Motor neuron (in vitro differentiated cells): ENCODE measurements at places on chromosomes 3 and 15. TPM values are rescaled to one million over a fixed set of nuclear protein-coding genes. Genes with fewer than 3 reads are reported as not detected.

DENND6A gene
- total RNA-seq, result 17.0 and 20.1 TPM in 2 replicates

MAGI1 gene
- 50.6 and 60.8 TPM in 2 replicates for total RNA-seq

RBP2 gene
- 1.3 and 3.3 TPM in 2 replicates for total RNA-seq

CHRD gene
- 17.0 and 17.5 TPM in 2 replicates for total RNA-seq

SERPINI2 gene
- 1.2 TPM in 1 of 2 replicates, not detected in the other for total RNA-seq

CCDC54 gene
- total RNA-seq, result 6.8 and 9.2 TPM in 2 replicates

GPR156 gene
- total RNA-seq, result 1.00 and 1.0 TPM in 2 replicates

DAPK2 gene
- 4.1 and 5.6 TPM in 2 replicates for total RNA-seq

RBM6 gene
- 52.4 and 65.8 TPM in 2 replicates for total RNA-seq

CMTM7 gene
- total RNA-seq, result 1.2 and 1.3 TPM in 2 replicates

ARNT2 gene
- total RNA-seq, result 25.1 and 27.9 TPM in 2 replicates

ADAM10 gene
- 52.7 and 53.9 TPM in 2 replicates for total RNA-seq

SLC22A13 gene
- total RNA-seq, result 0.27 and 0.67 TPM in 2 replicates

BCHE gene
- 36.6 and 38.6 TPM in 2 replicates for total RNA-seq

HESX1 gene
- total RNA-seq, result 1.9 and 2.9 TPM in 2 replicates

XPC gene
- total RNA-seq, result 93.7 and 94.0 TPM in 2 replicates

B3GALNT1 gene
- total RNA-seq, result 17.8 TPM in 2 replicates

SNX22 gene
- total RNA-seq, result 4.3 and 5.0 TPM in 2 replicates

FOXB1 gene
- 0.66 TPM in 1 of 2 replicates, not detected in the other for total RNA-seq

AP3B2 gene
- total RNA-seq, result 2.5 and 5.2 TPM in 2 replicates

SPATA12 gene
- 0.29 and 0.41 TPM in 2 replicates for total RNA-seq

SAMD7 gene
- 0.27 TPM in 1 of 2 replicates, not detected in the other for total RNA-seq

PDZRN3 gene
- 24.2 and 24.8 TPM in 2 replicates for total RNA-seq

KLHL25 gene
- total RNA-seq, result 9.4 and 9.5 TPM in 2 replicates

CHRNA7 gene
- 1.4 and 1.9 TPM in 2 replicates for total RNA-seq

FGF7 gene
- 0.83 and 1.5 TPM in 2 replicates for total RNA-seq

INSYN1 gene
- 31.7 and 36.7 TPM in 2 replicates for total RNA-seq

SPTSSB gene
- total RNA-seq, result 2.1 and 7.4 TPM in 2 replicates

MOBP gene
- total RNA-seq, result 0.26 and 0.32 TPM in 2 replicates

PLCL2 gene
- total RNA-seq, result 16.0 and 17.1 TPM in 2 replicates

WDR6 gene
- total RNA-seq, result 97.7 and 107 TPM in 2 replicates

SOX2 gene
- total RNA-seq, result 91.3 and 95.6 TPM in 2 replicates

ESYT3 gene
- 4.1 and 4.5 TPM in 2 replicates for total RNA-seq

POLG gene
- 52.0 and 55.0 TPM in 2 replicates for total RNA-seq

TGM4 gene
- total RNA-seq, result 0.18 and 0.33 TPM in 2 replicates

RFX7 gene
- total RNA-seq, result 6.2 and 6.8 TPM in 2 replicates

FANCD2OS gene
- not detected in 2 replicates for total RNA-seq

CCDC51 gene
- total RNA-seq, result 31.8 and 43.7 TPM in 2 replicates

RGMA gene
- total RNA-seq, result 11.0 and 17.2 TPM in 2 replicates

UROC1 gene
- total RNA-seq, result 0.34 and 0.38 TPM in 2 replicates

HRH1 gene
- total RNA-seq, result 0.58 and 2.1 TPM in 2 replicates

IGSF11 gene
- total RNA-seq, result 0.27 and 0.85 TPM in 2 replicates

SHC4 gene
- 10.8 and 11.3 TPM in 2 replicates for total RNA-seq

ZNF662 gene
- 0.23 and 0.35 TPM in 2 replicates for total RNA-seq

C2CD4A gene
- 0.24 and 0.28 TPM in 2 replicates for total RNA-seq

POPDC2 gene
- total RNA-seq, result 4.6 TPM in 2 replicates
